ENCODE measurements at places on chromosomes 5 and 9.
A peak's percentile ranks its signal among the peaks of the same experiment; 100 is the strongest.

- DNase-seq = no peak
These were observed 177.1 kb upstream of the SPRY4 start for GRCh38 chr5:142501890-142502289.

DNA sequence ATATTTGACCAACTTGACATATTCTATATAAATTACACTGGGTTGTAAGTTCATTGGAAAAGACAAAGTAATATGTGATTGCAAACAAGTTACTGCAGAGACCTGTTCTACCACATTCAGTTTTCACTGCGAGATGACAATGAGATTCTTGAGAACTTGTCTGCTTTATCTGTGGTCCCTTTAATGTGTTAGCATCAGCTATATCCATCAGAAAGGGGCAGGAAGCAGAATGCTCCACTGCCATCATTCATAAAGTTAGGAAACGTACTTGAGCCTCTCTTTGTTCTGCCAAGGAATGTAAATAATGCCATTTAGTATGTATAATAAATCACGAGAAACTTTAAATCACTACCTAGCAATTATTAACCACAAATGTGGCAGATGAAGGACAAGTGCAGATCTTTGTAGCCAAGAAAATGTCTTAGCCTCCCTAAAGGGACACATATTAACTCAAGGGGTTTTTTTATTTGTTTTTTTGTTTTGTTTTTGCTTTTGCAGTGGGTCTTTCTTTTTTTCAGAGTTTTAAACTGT is 59.4 kb downstream of the GIN1 start:
- DNase-seq = no peak

DNA sequence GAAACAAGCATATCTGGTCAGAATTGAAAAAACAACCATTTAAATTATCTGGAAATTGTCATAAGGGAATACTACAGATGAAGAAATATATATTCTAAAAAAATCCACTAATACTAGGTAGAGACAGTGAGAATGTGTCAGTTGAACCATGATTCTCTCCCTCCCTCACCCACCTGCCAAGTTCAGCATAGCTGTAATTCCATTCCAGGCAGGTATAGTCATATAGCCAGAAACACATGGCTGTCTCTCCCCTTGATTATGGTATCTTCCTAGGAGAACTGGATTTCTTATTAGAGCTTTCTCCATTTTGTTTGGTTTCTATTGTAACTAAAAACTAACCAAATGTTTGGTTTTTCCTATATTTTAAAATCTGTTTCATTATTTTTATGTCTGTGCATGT is 509.2 kb downstream of the CDH10 start:
- no peak for DNase-seq

DNA sequence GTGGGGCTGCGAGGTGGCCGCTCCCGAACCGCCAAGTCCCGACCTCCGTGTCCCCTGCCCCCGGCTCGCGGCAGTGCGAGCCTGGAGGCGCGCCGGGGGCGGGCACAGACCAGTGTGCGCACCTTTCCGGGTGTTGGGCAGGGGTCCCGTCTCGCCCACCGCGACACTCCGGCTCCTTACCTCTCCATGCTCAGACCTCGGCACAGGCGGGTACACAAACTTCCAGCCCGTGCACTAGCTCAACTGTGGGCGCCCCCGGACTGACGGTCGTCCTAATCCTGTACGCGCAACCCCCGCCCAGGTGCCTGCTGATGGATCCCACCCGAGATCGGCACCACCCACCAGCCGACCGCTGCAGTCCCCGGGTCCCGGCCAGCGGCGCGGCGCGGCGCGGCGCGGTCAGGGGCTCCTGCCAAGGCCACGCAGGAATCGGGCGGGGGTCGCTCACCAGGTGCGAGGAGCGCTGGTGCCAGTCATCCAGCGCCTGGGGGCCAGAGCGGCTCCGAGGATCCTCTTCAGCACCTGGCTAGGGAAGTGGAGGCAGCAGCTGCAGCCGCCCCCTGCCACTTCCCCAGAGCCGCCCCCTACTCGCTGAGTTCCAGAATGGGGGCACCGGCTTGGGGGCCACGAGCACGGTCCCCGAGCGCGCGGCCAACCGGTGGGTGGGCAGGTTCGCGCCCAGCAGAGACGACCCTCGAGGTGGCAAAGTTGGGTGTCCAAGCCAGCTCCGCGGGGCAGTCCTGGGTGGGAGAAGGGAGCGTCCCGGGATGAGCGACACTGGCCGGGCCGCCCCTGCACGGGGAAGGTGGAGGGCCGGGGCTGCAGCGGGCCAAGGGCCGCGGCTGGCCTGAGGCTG is 511 bp downstream of the SEMA5A start:
- DNase-seq = no peak

- DNase-seq = no peak
These were observed 14.4 kb downstream of the ELOVL7 start for GRCh38 chr5:60829490-60830266.

DNA sequence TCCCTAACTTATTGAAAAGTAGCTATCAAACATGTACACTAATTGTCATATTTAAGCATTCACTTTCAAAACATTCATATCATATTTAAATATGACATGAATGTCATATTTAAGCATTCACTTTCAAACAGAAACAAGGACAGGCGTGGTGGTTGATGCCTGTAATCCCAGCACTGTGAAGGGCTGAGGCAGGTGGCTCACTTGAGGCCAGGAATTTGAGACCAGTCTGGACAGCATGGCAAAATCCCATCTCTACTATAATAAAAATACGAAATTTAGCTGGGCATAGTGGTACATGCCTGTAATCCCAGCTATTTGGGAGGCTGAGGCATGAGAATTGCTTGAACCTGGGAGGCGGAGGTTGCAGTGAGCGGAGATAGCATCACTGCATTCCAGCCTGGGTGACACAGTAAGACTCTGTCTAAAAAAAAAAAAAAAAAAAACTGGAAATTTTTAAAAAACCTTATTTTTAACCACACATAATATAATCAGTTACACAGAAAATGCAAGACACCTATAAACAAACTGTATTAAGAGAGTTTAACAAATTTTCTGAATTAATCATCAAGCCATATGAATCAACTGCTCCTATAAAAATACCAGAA is 88.1 kb downstream of the LPAR1 start:
- no peak for DNase-seq

- no peak for DNase-seq
These were observed 236.0 kb upstream of the IRX1 start for GRCh38 chr5:3359642-3360041.

DNA sequence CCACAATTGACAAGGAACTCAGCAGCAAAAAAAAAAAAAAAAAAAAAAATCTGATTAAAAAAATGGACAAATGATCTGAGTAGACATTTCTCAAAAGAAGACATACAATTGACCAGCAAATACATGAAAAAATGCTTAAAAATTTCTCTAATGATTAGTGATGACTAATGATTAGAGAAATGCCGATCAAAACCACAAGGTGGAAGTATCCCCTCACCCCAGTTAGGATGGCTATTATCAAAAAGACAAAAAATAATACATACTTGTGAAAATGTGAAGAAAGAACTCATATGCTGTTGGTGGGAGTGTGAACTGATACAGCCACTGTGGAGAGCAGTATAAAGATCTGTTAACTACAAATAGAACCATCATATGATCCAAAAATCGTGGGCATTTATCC is 245.3 kb downstream of the OSTF1 start:
- no peak for DNase-seq

GRCh38 chr5:32280656-32281081 is 32.1 kb downstream of the MTMR12 start:
- DNase-seq = no peak

DNA sequence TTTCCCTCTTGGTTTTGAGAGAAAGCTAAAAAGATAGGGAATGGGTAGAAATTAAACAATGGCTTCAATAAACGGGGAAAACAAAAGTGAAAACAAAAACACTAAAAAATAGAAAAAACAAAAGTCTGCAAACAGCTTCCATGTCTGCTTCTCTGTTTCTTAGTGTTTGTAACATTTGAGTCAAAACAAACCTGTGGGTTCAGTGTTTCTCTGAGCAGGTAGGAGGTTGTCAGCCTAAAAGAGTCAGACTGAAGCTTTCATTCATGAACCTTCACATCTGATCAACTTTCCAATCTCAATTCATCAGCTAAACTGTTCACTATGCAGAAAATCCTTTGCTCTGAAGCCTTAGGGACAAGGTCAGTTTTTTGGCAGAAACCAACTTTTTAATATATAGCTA is 102.5 kb upstream of the ADAMTS16 start:
- DNase-seq = no peak

- DNase-seq = no peak
These were observed 44.6 kb downstream of the ADAMTS2 start for GRCh38 chr5:179300581-179301180.

GRCh38 chr9:15182101-15182551 is 124.9 kb downstream of the TTC39B start:
- no peak for DNase-seq

DNA sequence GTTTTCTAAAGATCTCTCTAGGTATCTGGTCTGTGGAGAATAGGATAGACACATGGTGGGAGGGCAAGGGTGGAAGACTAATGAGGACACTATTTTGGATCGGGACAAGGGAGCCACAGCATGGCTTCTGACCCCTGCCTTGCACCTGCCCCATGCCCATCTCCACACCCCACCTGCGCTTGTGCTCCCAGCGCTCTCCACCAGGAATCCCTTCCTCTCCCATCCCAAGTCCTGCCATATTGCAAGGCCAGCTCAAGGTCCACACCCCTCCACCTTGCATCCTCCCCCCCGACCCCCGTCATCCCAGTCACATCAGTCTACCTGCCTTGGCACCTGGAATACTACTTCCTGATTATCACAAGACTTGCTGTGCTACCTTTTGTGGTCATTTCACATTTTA is 44.2 kb upstream of the RETREG1 start:
- DNase-seq = no peak

GRCh38 chr9:137899551-137900360 is 22.2 kb downstream of the CACNA1B start:
- no peak for DNase-seq

DNA sequence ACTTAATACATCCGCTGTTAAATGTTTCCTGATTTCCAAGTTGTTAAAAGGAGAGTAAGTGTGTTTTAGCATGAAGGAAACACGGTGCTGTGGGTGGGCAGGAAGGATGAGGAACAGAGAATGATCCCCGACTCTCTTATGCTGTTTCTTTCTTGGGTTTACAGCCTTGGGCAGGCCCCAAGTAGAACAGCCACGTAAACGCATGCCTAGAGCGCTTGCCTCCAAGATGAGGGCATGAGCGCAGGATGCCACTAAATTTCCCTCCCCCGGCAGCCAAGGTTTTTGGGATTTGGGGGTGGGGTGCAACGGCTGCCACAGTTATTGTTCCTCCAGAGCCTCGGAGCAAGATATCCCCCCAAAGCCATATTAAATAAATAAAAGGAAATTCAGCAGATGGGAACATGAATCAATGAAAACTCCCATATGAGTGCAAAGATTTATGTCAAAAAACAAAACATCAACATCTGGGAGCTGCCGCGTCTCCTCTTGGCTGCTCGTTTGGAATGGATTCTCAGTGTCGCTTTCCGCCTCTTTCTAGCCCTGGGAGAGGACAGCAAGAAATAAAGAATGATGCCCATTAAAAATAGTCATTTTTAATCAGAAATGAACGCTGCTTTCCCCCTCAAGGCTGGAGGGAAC is 10.0 kb upstream of the DELE1 start:
- DNase-seq = no peak

- no peak for DNase-seq
These were observed 214.6 kb downstream of the TLE1 start for GRCh38 chr9:81474792-81475191.

DNA sequence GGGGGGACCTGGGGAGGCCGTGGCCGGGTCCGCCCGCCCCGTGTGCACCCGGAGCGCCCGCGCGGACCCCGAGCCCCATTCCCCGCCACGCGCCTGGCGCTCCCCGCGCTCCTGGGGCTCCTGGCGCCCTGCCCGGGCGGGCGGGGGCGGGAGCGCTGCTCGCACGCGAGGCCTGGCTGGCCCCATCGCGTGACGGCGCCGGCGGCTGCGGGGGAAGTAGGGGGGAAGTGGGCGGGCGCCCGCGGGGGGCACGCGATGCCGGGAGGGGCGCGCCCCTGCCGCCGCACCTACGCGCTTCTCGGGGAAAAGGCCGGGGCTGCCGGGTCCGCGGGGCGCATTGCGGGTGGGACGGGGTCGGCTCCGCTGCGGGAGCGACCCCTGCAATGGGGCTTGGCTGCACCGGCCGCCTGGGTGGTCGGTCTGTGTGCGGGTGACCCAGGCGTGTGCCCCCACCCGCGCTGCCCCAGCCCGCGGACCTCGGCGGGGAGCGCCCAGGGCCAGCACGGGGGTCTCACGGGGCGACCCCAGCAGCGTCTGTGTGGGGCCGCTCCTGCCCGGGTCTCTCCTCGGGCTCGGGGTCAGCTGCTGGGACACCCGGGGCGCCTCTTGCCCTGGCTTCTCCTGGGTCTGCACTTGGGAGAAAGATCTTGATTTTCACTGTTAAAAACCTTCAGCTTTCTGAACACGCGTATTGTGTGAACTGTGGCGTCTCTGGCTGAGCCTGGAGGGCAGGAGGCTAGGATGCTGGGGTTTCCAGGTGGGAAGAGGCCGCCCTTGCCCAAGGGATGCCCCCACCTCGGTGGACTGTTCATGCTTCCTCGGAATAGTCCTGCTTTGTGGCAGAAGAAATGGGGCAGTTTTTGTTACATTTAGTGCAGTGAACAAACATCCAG is 52.4 kb downstream of the AHRR start:
- peak; percentile 88 for DNase-seq

- no peak for DNase-seq
These were observed 152.1 kb downstream of the UNC13B start for GRCh38 chr9:35313916-35314315.

DNA sequence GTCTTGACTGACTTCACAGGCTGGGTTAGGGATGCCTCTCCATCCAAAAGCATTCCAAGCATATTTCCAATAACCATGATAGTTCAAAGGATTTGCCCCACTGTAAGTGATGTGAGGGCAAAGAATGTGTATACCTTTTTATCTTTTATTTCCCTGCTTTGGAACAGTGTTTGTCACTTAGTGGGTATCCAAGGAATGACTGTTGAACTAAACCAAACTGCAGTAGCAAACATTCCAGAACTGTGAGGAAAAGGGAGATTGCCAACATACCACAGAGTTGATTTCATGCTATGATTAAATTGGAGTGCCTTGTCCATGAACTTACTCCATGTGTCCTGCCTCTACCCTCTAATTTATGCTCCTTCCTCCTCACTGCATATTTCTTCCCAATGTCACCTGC is 400.0 kb downstream of the KIAA0825 start:
- DNase-seq = no peak

- no peak for DNase-seq
These were observed 12.6 kb upstream of the MUSK start for GRCh38 chr9:110655754-110656641.

GRCh38 chr9:85715587-85715986 is 26.2 kb downstream of the AGTPBP1 start:
- no peak for DNase-seq

Measured in stimulated activated CD4-positive, alpha-beta T cell treated with anti-CD3 and anti-CD28 coated beads, Interleukin-4, amount 100 ng/mL, for 4 hours (primary cell).